ENCODE measurements at places on chromosomes 16 and 17.

- DNase-seq: no peak
These were observed 20.5 kb downstream of the SREBF1 start for GRCh38 chr17:17816240-17816814.

GRCh38 chr16:48836067-48836466 lies 226.1 kb upstream of the N4BP1 start:
- no peak for DNase-seq

- DNase-seq: no peak
These were observed 26.9 kb downstream of the TPSG1 start for GRCh38 chr16:1198194-1198593.

DNA sequence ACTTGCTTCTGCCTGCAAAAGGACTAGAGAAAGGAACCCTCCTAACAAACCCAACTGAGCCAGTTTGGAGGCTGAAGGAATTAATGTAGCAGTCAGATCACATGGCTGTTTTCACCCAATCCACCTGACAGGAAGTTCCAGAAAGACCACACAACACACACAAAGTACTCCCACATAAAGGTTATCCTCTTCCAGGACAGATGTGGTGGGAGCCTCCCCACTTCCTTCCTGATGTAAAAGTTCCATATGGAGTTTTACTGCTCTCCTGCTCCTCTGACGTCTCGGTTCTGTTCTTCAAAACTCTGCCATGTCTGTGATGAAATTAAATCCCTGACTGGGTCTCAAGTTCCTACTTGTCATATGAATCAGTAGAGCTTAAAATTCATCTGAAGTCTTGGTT lies 497.0 kb upstream of the HSBP1 start:
- DNase-seq: no peak

GRCh38 chr17:1860978-1861377 lies 31.2 kb downstream of the RPA1 start:
- DNase-seq: no peak

DNA sequence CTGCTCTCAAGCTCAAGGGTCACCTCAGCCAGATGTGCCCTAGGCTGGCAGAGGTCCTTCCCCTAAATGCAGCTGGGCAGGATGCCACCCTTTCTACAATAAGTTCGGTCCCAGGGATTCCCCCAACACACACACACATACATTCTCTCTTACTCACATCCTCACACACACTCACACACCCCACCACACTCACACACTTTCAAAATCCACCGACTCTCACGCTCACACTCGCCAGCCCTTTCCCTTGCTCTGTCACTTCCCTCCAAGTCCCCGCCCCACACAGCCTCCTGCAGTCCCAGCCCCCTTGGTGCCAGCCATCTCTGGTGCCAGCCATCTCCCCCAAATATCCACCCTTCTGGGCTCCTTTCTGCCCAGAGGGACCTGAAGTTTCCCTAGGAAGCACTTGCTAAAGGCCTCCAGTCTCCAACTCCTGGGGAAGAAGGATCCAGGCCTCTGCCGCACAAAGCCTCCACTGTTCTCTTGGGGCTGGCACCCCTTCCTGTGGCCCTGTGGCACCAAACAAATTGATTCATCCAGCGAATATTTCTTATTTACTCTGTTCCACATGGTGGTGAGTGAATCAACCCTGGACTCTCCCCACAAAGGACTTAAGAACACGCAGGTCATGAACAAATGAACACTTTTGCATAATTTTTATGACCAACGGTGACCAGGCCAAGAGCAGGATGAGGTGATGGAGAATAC lies 3.8 kb upstream of the USP36 start:
- no peak for DNase-seq

DNA sequence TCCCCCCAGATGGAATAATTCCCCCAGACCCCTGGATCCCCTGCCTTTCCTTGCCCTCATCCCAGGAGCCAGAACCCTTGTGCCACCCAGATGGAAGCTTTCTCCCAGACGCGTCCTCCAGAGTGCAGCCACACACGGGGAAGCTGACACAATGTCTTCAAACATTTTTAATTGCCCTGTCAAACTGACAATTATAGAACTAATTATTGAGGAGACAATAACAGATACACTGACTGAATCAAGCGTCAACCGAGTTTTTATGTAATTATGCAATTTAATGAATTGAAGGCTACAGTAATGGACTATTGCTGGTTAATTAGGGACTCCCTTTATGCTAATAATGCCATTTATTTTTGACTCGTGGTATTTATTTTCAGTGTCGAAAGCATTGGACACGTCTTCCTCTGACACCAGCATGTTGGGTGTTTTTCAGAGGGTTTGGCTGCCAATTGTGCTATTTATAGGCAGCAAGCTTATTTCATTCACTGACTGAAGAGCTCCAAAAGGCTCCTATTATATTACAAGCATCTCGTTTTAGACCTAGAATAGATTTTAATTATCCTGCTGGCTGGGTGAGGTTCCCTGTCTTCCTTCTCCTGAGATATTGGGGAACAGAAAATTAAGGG lies 298.2 kb upstream of the C16orf82 start:
- no peak for DNase-seq

DNA sequence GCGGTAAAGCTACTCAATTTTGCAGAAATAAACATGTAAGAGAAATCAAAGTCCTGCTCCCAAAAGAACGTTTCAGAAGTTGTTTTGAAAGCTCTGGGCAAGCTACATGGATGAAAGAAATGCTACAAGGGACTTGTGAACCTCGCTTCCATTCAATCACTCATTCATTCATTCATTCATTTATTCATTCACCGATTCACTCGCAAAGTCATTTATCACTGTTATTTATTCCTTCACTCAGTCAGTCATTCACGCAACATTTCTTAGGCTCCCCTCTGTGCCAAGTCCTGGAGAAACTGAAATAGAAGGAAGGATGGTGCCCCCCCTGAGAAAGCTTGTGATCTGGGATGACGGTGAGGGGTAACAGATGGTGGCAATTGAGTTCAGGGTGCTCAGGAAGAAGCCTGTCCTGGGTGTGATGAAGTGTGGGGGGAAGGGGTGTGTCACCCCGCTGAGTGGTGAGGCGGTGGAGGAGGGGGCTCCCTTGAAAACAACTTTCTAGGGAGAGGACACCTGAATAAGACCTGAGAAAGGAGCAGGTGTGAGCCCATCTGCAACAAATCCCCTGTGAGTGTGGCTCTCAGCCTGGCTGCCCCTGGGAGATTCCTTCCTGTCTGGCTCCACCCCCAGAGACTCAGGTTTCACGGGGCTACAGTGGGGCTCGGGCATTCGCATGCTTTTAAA lies 36.3 kb upstream of the PRSS54 start:
- DNase-seq: no peak

DNA sequence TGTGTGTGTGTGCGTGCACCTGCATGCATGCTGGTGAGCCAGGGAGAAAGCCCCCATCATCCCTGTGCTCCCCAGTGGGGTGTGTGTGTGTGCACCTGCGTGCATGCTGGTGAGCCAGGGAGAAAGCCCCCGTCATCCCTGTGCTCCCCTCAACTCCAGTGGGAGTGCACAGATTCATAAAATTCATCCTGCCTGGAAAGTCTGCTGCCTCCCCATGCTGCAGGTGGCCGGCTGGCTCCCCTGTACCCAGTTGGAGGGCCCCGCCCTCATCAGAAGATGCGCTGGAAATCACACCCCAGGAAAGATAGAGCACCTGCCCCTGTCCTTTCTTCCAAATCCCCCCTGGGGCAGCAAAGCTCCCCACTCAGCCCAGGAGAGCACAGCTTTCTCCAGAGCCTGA lies 84.8 kb upstream of the DOC2B start:
- no peak for DNase-seq

DNA sequence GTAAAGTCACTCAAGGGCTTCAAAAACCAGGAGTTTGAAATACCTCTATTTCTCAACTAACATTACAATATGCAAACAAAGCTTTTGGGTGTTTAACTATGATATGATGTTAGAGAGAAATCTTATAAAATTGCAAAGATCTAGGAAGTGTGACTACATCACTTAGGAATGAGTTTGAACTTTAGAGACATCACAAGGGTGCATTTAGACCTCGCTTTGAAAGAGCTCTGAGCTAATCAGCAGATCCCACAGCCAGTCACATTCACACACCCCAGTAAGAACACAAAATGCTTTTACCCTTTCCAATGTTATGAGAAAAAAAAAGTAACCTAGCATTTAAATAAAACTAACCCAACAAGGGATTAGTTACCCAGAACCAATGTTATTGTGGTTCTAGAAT lies 45.2 kb downstream of the HYDIN start:
- no peak for DNase-seq

- no peak for DNase-seq
These were observed 21.8 kb upstream of the CACNG4 start for GRCh38 chr17:66942451-66943264.

- no peak for DNase-seq
These were observed 336.9 kb downstream of the CDH13 start for GRCh38 chr16:82963653-82964052.

GRCh38 chr16:74070237-74070636 lies 226.4 kb upstream of the PSMD7 start:
- no peak for DNase-seq

- no peak for DNase-seq
These were observed 2.3 kb upstream of the HOXB2 start for GRCh38 chr17:48546924-48547807.
